Stomach (tissue), 19 donors: ENCODE measurements at places on chromosomes 12 and 14. TPM values are rescaled to one million over a fixed set of nuclear protein-coding genes. Genes with fewer than 3 reads are reported as not detected.

SLC10A1 gene
- polyA plus RNA-seq = not detected

KCNJ8 gene
- 5.7 TPM for polyA plus RNA-seq

BIN2 gene
- polyA plus RNA-seq = 2.2 TPM

RPS6KA5 gene
- polyA plus RNA-seq = 1.9 TPM
